ENCODE measurements at places on chromosomes 7 and 10. TPM values are rescaled to one million over a fixed set of nuclear protein-coding genes. Genes with fewer than 3 reads are reported as not detected.

DNA sequence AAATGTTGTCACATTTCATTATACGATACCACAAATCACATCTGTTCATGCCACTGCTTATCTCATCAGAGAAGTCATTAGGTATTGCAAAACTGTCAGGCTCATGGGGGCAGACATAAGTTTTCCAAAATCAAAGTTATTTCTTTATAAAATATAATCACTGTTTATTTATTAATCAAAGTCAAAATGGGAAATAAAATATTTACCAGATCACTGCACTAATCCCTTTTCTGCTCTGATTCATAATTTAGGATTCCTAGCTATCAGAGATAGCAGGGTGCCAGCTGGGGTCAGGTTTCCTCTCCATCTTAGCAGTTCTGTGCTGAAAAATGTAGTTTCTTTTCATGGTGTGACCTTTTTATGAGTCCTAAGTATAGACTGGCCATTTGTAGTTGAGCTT lies 117.7 kb upstream of the LANCL2 start:
- H3K36me3 ChIP-seq, result no peaks in the 10 kb centered on the region
- DNase-seq, result no peak
- no peak overlapping the region for H3K27ac ChIP-seq
- no peak overlapping the region for H3K4me3 ChIP-seq
- no peaks in the 10 kb centered on the region for H3K4me1 ChIP-seq
- H3K27me3 ChIP-seq, result peaks cover 44% of the 10 kb centered on the region

GRCh38 chr7:22980422-22980821 lies 33.5 kb downstream of the HYCC1 start:
- H3K36me3 ChIP-seq, result peaks cover 17% of the 10 kb centered on the region
- no peak overlapping the region for H3K4me3 ChIP-seq
- H3K4me1 ChIP-seq, result no peaks in the 10 kb centered on the region
- no peak for DNase-seq
- H3K27me3 ChIP-seq, result no peaks in the 10 kb centered on the region

GRCh38 chr7:43944286-43944685 lies 18.1 kb downstream of the UBE2D4 start:
- peaks cover 19% of the 10 kb centered on the region for H3K36me3 ChIP-seq
- H3K27me3 ChIP-seq, result no peaks in the 10 kb centered on the region
- no peak for DNase-seq
- no peak overlapping the region for H3K4me3 ChIP-seq
- H3K27ac ChIP-seq, result no peak overlapping the region

DNA sequence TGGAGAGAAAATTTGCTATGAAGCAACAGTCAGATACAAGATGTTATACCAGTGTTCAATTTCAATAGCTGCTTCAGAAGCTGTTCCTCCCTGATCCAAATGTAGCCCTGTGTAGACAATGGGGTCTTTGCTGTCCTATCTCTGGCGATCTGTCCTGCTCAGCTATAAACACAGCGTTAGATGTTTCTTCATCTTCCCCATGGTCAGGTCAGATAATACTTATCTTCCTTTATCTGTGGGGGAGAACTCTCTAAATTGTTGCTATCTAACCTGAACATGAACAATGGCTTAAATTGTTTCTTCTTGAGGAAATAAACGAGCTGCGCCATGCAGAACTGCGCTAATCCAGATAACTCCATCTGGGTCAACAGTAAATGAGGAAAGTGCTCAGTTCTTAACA lies 15.6 kb upstream of the KIAA1217 start:
- no peaks in the 10 kb centered on the region for H3K36me3 ChIP-seq
- no peak overlapping the region for H3K27ac ChIP-seq
- no peak overlapping the region for H3K4me3 ChIP-seq
- no peak for DNase-seq

DNA sequence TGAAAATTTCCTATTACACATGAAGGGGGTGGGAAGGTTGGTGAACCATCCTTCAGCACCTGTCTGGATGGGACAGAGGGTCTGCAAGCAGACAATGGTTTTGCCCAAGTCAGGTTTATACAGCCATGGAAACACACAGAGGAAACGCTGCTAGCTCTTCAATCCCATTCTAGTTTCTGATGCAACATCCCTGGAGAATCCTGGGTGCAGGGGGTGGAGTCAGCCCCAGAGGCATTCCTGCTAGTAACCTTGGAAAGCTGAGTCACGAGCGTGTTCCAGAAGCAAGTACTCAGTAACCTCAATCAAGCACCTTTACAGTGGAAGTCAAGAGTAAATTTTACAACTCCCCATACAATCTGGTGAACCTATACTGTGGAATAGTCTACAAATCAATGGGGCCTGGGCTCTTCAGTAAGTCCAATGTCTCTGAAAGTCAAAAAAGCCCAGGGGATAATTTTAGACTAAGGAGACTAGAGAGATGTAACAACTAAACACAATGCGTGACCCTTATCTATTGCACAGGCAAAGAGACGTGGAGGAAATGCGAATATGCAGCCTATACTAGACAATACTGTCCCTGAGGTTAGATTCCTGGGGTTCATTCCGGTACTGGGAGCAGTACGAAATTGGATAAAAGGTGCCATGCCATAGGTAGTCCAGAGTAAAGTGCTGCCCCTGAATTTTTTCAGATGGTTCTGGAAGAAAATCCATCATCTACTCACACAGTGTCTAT lies 95.4 kb downstream of the ZRANB1 start:
- no peak overlapping the region for H3K4me3 ChIP-seq
- no peak for DNase-seq
- no peaks in the 10 kb centered on the region for H3K4me1 ChIP-seq
- no peaks in the 10 kb centered on the region for H3K27me3 ChIP-seq
- H3K36me3 ChIP-seq, result no peaks in the 10 kb centered on the region

LLCFC1 gene
- total RNA-seq, result not detected

INTS15 gene
- 61.8 TPM for total RNA-seq

OR13A1 gene
- 0.29 TPM for total RNA-seq
